ENCODE measurements at places on chromosomes 13 and 19. TPM values are rescaled to one million over a fixed set of nuclear protein-coding genes. Genes with fewer than 3 reads are reported as not detected.

SIGLEC9 gene
- not detected for total RNA-seq

ADGRE3 gene
- total RNA-seq: not detected

CERS4 gene
- total RNA-seq: 2.1 TPM

CRB3 gene
- total RNA-seq: 3.9 TPM

TTC9B gene
- total RNA-seq: 0.29 TPM

ZNF837 gene
- total RNA-seq: 1.5 TPM

MEGF8 gene
- total RNA-seq: 23.3 TPM

RFPL4AL1 gene
- 0.38 TPM for total RNA-seq

RETN gene
- not detected for total RNA-seq

ZFP30 gene
- total RNA-seq: 8.5 TPM

UGGT2 gene
- total RNA-seq: 11.3 TPM

LAIR1 gene
- total RNA-seq: not detected

IGFL2 gene
- total RNA-seq: 0.52 TPM

AMH gene
- total RNA-seq: 16.0 TPM

OR4F17 gene
- total RNA-seq: not detected

PBX4 gene
- 2.9 TPM for total RNA-seq

RNF225 gene
- total RNA-seq: not detected

RFPL4A gene
- 0.53 TPM for total RNA-seq

IGLON5 gene
- total RNA-seq: 0.06 TPM

CYP2S1 gene
- 24.9 TPM for total RNA-seq

COG6 gene
- total RNA-seq: 6.6 TPM

BRSK1 gene
- 2.9 TPM for total RNA-seq

BEST2 gene
- total RNA-seq: 0.22 TPM

Measured in A549 treated with GW870086 at 1 μM for 4 hours (cell line).